Activated T-cell treated with anti-CD3 and anti-CD28 coated beads for 48 hours (primary cell): ENCODE measurements at places on chromosomes 6 and 20.

DNA sequence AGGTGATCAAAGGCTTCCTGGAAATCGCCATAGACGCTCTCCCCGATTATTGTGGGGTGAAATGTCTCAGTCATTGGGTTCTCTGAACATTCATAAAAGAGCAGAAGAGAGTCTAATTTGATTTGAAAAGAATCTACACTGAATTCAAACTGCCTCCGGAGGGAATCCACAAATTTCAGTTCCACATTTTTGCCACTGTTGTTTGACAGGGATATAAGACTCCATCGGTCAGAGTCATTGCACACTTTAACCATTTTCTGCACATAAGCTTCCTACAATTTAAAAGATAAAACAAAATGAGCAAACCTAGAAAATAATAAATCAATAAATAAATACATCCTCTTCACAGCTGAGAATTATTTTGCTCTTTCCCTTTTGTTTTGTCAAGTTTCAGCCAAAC is 2.3 kb downstream of the TENT5A start:
- no peak for DNase-seq

DNA sequence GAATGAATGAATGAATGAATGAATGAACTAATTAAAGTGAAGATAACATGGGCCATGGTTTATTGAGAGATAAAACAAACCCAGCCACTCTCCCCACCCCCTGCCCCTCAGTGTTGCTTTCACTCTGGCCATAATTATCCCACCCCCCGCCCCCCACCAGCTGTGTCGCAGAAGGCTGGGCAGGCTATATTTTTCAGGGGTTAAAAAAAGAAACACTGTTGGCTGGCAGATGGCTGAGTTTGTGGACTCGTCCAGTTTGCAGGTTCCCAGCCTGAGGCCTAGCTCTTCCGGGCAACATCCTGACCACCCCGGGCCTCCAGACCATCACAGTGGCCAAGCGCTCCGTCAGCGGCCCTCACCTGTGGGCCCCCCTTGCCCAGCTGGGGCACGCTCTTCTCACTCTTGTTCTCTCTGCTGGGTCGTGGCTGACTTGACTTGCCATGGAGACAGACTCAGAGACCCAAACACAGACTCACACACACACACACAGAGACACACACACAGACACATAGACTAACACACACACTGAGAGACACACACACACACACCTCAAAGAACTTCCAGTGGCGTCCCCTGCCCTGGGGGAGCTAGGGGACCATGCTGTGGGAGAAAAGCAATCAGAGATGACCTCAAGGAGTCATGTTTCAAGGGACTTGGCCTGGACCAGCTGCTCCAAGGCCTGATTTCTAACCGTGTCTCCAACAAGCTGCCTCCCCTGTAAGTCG is 2.2 kb upstream of the GRM4 start:
- DNase-seq = no peak

DNA sequence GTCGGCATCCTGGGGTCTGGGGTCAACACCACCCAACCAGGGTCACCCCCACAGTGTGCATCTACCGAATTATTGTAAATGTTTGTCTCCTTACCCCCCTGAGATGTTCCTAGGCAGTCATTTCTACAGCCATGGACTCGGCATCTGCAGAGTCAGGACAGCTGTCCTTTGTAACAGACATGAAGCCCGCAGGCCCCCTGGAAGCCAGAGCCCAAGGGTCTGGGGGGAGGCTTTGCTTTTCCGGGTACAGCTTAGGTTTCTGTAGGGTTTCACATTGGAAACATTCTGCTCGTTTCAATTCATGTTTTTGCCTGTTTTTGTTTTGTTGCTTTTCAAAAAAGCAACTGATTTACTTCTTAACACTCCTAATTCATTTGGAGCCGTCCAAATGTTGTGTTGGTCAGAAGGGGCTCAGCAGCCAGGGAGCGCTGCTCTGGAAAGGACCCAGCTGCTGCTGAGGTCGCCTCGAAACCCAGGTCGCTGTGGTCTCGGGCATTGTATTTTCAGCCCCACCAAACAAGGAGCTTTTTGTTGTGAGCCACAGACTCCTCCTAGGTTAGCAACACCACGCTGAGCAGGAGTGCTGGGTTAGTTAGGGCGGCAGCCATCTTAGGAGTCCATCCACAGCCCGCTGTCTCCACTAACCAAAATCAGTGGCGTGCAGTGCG is 160.4 kb downstream of the TMEM242 start:
- no peak for DNase-seq

- no peak for DNase-seq
Observed at GRCh38 chr20:43229696-43230095, 40.0 kb upstream of the PTPRT start.

DNA sequence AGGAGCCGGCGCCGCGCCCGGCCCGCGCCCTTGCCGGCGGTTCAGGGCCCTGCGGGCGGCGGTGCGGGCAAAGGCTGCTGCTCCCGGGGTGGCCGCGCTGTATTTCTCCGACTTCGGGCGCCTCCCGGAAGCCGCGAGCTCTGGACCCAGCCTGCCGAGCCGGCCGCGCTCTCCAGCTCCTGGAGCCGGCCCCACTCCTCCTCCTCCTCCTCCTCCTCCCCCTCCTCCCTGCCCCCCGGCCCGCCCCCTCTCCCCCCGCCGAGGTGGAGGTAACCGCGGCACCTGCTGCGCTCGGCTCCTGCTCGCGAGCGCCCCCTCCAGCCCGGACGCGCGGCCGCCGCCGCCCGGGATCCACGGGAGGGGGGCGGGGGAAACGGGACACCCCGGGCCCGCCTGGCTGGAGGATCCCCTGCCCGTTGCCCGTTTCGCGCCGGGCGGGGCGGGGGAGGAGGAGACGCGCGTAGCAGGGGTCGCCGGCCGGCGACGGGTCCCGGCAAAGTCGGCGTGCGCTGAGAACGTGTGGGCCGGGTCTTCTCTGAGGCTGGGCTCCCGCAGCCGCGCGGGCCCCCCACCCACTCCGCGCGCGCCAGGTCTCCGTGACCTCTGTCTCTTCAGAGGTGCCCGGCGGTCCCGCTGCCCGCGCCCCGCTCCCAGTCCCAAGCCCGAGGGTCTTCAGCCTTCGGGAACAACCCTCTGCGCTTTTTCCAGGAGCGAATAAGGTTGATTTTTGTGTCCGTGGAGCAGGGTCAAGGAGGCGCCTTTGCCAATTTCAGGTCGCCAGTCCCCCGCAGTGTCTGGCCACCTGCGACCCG is at the start of gene SLC22A23:
TSS of gene SLC22A23 (minus strand) at position 153 of the 812 bp plus-strand sequence. CDS start 491 bp downstream, outside the sequence.
- DNase-seq = peak; percentile 72

- no peak for DNase-seq
Observed at GRCh38 chr20:5131502-5131901, 4.7 kb downstream of the CDS2 start.

GRCh38 chr6:89818977-89819335 is 638 bp downstream of the MDN1 start:
- DNase-seq = no peak
